ENCODE measurements at places on chromosomes 1 and 21. TPM values are rescaled to one million over a fixed set of nuclear protein-coding genes. Genes with fewer than 3 reads are reported as not detected.

The CHRNB2 gene
- polyA plus RNA-seq: not detected

The CASZ1 gene
- 23.0 TPM for polyA plus RNA-seq

The NUDT4B gene
- polyA plus RNA-seq: 3.2 TPM

The SLC50A1 gene
- 55.9 TPM for polyA plus RNA-seq

The CD160 gene
- 1.6 TPM for polyA plus RNA-seq

The PAQR6 gene
- 6.4 TPM for polyA plus RNA-seq

The SCNM1 gene
- polyA plus RNA-seq: 51.1 TPM

DNA sequence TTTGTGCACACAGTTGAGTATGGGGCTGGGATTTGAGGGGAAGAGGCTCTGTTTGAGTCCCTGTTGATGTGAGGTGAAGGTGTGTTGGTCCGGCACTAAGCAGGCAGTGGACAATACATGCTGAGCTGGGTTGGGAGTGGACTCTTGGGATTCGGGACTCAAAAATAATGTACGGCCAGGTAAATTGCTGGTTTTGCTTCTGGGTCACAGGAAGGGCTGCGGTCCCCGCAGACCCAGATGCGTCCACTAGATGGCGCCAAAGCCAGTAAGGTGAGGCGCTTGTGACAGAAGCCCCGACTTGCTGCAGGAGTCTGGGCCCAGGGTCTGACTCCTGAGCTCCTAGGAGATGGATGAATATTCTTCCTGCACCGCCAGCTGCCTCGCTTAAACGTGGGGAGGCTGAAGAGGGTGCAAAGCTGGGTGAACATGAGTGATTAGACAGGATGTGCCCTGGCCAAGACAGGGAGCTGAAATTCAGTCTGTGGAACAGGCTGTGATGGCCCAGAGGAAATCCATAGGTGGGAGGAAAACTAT is 61.4 kb downstream of the ACBD3 start:
- H3K27ac ChIP-seq: no peak overlapping the region
- no peak overlapping the region for H3K4me3 ChIP-seq
- H3K27me3 ChIP-seq: no peaks in the 10 kb centered on the region

- H3K27me3 ChIP-seq: no peaks in the 10 kb centered on the region
- no peak overlapping the region for H3K4me3 ChIP-seq
- H3K27ac ChIP-seq: no peak overlapping the region
Measured at GRCh38 chr1:185271921-185272320, 45.1 kb downstream of the IVNS1ABP start.

DNA sequence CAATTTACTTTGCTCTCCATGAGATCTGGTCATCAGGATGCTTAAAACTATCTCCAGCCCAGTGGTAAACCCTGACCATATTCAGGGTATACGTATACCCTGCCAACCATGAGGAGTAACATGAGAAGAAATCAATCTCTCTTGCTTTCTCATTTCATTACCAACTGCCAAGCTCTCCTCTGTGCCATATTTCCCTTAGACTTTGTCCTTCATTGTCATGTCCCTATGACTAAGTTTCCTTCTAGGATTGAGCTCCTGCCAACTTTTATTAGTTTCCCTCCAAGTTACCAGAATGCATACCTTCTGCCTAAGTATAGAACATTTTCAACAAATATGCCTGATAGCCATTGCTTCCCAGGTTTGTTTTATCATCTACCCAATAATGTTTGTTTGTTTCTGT is 1113.9 kb upstream of the B3GALT2 start:
- H3K27me3 ChIP-seq: no peaks in the 10 kb centered on the region
- peak; percentile 13 for DNase-seq
- H3K27ac ChIP-seq: no peak overlapping the region
- H3K36me3 ChIP-seq: no peaks in the 10 kb centered on the region

GRCh38 chr1:226702318-226702956 is 36.6 kb downstream of the ITPKB start:
- H3K4me3 ChIP-seq: peak overlapping the region; percentile 67
- H3K4me1 ChIP-seq: peaks cover 5% of the 10 kb centered on the region
- no peak for DNase-seq
- H3K27me3 ChIP-seq: no peaks in the 10 kb centered on the region

DNA sequence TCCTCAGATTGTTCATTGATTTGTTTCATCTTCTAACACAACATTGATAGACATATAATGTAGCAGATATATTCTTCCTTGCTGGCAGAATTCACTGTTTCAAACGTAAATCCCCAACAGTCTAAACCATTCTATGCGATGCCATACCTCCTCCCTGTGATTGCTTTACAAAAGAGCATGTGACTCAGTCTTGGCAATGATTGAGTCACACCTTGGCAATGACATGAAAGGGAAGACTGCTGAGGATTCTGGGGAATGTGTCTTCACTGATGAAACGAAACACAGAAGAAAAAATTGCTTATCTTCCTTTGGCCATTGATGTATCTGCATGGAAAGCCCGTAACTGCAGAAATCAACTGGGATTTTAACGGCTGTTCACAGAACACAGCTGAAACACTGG is 409.6 kb upstream of the ZRANB2 start:
- no peaks in the 10 kb centered on the region for H3K4me1 ChIP-seq
- no peaks in the 10 kb centered on the region for H3K36me3 ChIP-seq
- H3K4me3 ChIP-seq: no peak overlapping the region
- no peak overlapping the region for H3K27ac ChIP-seq
- no peaks in the 10 kb centered on the region for H3K27me3 ChIP-seq

GRCh38 chr1:100713626-100714025 is 5.9 kb upstream of the VCAM1 start:
- no peaks in the 10 kb centered on the region for H3K36me3 ChIP-seq
- no peak overlapping the region for H3K4me3 ChIP-seq
- DNase-seq: no peak
- H3K27me3 ChIP-seq: no peaks in the 10 kb centered on the region
- H3K4me1 ChIP-seq: no peaks in the 10 kb centered on the region

- peaks cover 2% of the 10 kb centered on the region for H3K27me3 ChIP-seq
- H3K4me1 ChIP-seq: no peaks in the 10 kb centered on the region
- H3K4me3 ChIP-seq: peak overlapping the region; percentile 39
- DNase-seq: peak; percentile 28
- H3K27ac ChIP-seq: no peak overlapping the region
Measured at GRCh38 chr1:83692524-83693381, 306.2 kb downstream of the TTLL7 start.

- no peaks in the 10 kb centered on the region for H3K27me3 ChIP-seq
Measured at GRCh38 chr1:56429288-56429687, 150.1 kb downstream of the PLPP3 start.

- H3K27ac ChIP-seq: no peak overlapping the region
- H3K27me3 ChIP-seq: no peaks in the 10 kb centered on the region
- DNase-seq: no peak
Measured at GRCh38 chr1:169201084-169201619, 94.7 kb downstream of the ATP1B1 start.

DNA sequence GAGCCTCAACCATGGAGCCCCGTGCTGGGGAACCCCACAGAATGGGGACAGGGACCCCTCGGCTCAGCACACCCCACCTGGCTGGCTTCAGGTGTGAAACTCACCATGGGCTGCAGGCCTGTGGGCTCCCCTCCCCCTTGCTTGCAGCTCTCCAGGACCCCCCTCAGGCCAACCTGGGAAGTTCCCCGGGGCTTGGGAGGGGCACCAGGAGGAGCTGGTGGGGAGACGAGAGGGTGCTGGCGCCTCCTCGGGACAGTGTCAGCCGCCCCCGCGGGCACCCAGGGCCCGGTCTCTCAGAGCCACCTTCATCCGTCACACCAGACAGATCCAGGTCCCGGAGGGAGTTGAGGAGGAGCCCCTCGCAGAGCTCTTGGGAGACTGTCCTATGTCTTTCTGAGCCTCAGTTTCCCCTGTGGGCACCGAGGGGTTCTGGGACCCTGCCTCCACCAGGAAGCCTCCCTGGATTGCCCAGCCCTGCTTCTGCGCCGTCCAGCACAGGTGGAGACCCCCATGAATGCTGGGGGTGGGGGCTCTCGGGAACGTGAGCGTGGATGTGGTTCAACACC is 657 bp upstream of the TNFRSF18 start:
- H3K4me3 ChIP-seq: no peak overlapping the region
- peaks cover 14% of the 10 kb centered on the region for H3K27me3 ChIP-seq
- no peak overlapping the region for H3K27ac ChIP-seq
- no peaks in the 10 kb centered on the region for H3K4me1 ChIP-seq
- H3K36me3 ChIP-seq: no peaks in the 10 kb centered on the region

DNA sequence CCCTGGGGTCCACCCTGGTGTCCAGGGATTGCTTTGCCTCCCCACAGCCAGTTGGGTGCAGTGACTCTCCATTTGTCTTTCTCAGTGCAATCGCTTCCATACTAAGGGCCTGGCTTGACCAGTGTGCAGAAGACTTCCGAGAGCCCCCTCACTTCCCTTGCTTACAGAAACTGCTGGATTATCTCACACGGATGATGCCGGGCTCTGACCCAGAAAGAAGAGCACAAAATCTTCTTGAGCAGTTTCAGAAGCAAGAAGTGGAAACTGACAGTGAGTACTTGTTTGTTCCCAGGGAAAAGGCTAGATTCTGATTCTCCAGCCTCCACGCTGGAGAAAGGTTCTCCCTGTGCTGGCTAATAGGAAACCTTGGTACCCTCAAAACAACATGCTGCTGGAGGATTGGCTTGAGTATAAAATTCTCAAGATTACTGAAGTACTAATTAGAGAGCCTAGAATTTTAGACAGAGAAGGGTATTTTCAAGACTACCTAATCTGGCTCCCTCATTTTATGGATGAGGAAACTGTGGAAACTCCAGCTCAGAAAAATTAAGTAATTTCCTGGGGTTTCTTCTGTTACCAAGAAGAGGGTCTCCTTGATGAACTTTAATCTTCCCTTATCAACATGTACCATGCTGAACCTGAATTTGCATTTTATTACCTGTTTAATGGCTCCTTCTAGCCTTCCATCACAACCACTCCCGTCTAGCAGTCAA is 75.8 kb downstream of the RGL1 start:
- H3K27me3 ChIP-seq: no peaks in the 10 kb centered on the region
- peaks cover 2% of the 10 kb centered on the region for H3K36me3 ChIP-seq
- H3K27ac ChIP-seq: no peak overlapping the region
- H3K4me1 ChIP-seq: peaks cover 2% of the 10 kb centered on the region
- no peak for DNase-seq
- H3K4me3 ChIP-seq: no peak overlapping the region

DNA sequence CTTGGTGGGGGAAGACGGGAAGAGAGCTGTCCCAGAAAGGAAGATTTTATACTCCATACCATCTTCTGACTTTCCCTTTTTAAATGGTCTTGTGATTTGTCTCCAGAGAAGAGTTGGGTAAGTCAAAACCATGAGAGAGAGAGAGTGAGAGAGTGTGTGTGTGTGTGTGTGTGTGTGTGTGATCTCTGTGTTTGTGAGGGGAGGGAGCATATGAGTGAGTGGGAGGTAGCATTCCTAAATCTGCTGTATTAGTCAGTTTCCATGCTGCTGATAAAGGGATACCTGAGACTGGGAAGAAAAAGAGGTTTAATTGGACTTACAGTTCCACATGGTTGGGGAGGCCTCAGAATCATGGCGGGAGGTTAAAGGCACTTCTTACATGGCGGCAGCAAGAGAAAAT is 102.0 kb upstream of the VANGL1 start:
- DNase-seq: no peak
- no peak overlapping the region for H3K27ac ChIP-seq
- no peak overlapping the region for H3K4me3 ChIP-seq
- H3K4me1 ChIP-seq: no peaks in the 10 kb centered on the region

- H3K4me3 ChIP-seq: peak overlapping the region; percentile 40
- no peak for DNase-seq
- H3K4me1 ChIP-seq: peaks cover 21% of the 10 kb centered on the region
- no peaks in the 10 kb centered on the region for H3K36me3 ChIP-seq
- no peaks in the 10 kb centered on the region for H3K27me3 ChIP-seq
Measured at GRCh38 chr1:32350785-32351398, 11.4 kb downstream of the FAM229A start.

All from small intestine (tissue), 16 donors.